B cell (primary cell): ENCODE measurements at places on chromosomes 5 and 9. TPM values are rescaled to one million over a fixed set of nuclear protein-coding genes. Genes with fewer than 3 reads are reported as not detected.

GRCh38 chr9:99060621-99061020, 44.3 kb upstream of the TGFBR1 start:
- H3K4me1 ChIP-seq: peaks cover 45% of the 10 kb centered on the region
- no peak overlapping the region for H3K4me3 ChIP-seq

DNA sequence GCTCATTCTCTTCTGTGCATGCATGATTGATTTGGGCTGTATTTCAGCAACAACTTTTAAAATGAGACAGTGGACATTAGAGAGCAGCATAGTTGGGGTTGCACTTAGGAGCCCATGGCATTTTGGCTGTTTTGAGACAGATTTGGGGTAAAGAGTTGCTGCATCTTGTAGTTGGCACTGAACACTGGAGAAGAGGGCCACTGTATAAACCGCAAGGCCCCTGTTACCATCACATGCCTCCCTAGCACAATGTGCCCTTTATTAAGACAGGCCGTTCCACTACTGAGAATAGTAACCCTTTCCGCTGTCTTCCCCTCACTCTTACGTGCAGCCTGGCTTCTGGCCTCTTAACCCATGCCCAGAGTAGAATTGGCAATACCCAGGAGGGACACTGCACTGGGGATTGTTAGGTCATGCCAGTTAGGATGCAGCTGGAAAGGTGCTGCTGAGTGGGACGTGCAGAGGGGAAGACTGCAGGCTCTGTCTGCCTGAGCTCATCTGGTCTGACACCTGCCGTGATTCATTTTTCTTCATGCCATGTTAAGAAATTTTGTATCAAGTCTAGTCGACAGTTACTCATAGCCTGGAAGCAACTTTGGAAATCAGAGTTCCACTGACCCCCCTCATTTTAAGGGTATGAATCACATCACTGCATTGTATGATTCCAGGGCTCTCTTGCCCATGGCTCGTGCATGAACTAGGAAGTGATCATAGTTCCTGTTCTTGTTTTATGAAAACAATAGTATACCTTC, 146.9 kb upstream of the DMRT1 start:
- no peaks in the 10 kb centered on the region for H3K4me1 ChIP-seq
- H3K27ac ChIP-seq: no peak overlapping the region
- no peak for DNase-seq
- no peaks in the 10 kb centered on the region for H3K27me3 ChIP-seq
- no peak overlapping the region for H3K4me3 ChIP-seq

DNA sequence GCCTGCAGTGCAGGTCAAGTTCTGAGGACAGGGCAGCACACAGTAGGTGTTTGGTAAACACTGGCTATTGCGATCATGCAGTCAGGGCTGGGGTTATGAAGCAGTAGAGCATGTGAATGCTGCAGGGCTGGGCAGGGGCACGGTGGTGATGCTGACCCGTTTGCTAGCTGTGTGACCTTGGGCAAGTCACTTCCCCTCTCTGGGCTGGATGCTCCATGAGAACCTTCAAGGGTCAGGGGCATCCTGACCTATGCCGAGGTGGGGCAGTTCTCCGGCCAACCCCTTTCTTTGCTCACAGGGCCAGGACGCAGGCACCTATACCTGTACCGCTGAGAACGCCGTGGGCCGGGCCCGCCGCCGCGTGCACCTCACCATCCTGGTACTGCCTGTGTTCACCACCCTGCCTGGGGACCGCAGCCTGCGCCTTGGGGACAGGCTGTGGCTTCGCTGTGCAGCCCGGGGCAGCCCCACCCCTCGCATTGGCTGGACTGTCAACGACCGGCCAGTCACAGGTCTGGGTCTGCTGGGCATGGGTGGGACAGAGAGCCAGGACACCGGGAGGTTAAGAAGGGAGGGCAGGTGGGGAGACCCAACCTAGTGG, 39.0 kb upstream of the ASS1 start:
- H3K36me3 ChIP-seq: no peaks in the 10 kb centered on the region
- no peak overlapping the region for H3K27ac ChIP-seq
- H3K4me1 ChIP-seq: no peaks in the 10 kb centered on the region
- H3K27me3 ChIP-seq: no peaks in the 10 kb centered on the region

DNA sequence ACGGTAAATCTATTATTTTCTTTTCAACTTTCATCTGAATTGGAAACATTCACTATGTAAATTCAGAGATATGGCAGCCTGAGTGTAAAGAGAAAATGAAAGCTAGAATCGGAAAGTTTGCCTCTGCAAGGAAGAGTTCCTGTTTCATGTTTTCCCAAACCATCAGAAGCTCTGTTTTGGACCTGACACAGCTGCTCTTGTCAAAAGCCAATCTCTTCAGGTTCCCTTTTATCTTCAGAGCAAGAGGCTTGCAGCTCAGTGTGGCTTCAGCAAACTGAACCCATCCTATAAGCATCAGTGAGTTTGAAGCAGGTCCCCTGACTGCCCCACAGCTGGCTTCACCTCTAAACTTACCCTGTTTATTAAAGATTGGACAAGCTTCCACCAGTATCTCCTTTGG, 1099.7 kb downstream of the DTWD2 start:
- H3K27me3 ChIP-seq: no peaks in the 10 kb centered on the region
- H3K36me3 ChIP-seq: no peaks in the 10 kb centered on the region
- no peaks in the 10 kb centered on the region for H3K4me1 ChIP-seq
- no peak overlapping the region for H3K27ac ChIP-seq
- H3K4me3 ChIP-seq: no peak overlapping the region

DNA sequence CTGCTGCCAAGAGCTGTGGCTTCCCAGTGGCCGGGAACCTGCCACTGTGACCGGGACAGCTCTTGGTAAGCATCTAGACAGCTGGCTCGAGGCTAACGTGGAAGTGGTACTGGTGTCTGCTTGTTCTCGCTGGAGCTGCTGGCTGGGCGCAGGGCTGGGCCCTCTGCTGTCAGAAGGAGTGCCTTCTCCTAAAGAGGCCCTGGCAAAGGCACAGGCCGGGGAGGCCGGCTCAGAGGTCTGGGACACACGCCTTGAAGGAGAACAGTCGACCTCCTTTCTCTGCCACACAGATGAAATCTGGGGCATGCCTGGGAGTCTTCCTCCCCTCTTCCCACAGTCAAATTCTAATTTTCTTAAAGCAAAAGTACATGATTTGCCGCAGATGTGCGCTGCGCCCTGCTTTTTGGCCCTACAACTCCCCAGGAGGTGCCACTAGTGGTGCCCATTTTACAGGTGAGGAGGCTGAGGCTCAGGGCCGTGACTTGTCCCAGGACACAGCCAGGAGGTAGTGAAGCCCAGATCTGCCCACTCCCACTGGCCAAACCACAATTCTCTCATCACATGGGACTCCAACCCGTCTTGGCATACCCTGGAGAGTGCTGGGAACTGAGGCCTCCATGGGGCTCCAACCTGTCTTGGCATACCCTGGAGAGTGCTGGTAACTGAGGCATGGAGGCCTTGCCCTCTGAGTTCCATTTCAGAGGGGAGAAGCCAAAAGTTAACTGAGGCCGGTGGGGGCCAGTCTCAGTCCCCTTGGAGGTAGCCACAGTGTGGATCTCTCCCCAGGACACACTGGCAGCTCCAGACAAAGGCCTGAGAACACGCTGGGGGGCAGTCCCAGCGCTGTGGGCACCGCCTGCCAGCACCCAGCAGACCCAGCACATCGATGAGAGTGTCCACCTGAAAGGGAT, 12.0 kb upstream of the RXRA start:
- no peak overlapping the region for H3K27ac ChIP-seq
- H3K4me1 ChIP-seq: no peaks in the 10 kb centered on the region
- H3K36me3 ChIP-seq: no peaks in the 10 kb centered on the region
- no peak overlapping the region for H3K4me3 ChIP-seq
- no peak for DNase-seq
- H3K27me3 ChIP-seq: peaks cover 5% of the 10 kb centered on the region

DNA sequence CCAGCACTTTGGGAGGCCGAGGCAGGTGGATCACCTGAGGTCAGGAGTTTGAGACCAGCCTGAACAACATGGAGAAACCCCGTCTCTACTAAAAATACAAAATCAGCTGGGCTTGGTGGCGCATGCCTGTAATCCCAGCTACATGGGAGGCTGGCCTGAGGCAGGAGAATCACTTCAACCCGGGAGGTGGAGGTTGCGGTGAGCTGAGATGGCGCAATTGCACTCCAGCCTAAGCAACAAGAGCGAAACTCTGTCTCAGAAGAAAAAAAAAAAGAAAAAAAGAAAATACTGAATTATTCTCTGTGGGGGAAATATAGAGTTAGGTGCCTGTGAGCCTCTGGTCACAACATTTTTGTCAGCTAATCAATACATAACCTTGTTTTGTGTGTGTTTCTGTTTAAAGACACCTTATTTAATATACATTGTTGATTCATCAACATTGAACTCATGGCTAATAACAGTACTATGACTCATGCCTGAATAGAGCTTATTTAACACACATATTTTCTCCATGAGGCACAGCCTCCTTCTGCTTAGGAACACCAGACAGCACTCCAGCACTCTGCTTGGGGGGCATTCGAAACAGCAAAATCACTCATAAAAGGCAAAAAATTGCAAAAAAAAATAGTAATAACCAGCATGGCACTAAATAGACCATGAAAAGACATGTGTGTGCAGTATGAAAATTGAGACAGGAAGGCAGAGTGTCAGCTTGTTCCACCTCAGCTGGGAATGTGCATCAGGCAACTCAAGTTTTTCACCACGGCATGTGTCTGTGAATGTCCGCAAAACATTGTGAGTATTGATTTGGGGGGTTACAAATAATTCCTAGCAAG, at the start of gene IL31RA:
TSS of gene IL31RA (plus strand) at position 519 of the 836 bp plus-strand sequence. CDS start at position 733, 214 bp downstream.
- no peak within 1 kb of the TSS for H3K27ac ChIP-seq
- H3K27me3 ChIP-seq: no peaks in the 10 kb centered on the region
- no peaks in the 10 kb centered on the region for H3K36me3 ChIP-seq
- no peak for DNase-seq
- H3K4me1 ChIP-seq: no peaks in the 10 kb centered on the region

DNA sequence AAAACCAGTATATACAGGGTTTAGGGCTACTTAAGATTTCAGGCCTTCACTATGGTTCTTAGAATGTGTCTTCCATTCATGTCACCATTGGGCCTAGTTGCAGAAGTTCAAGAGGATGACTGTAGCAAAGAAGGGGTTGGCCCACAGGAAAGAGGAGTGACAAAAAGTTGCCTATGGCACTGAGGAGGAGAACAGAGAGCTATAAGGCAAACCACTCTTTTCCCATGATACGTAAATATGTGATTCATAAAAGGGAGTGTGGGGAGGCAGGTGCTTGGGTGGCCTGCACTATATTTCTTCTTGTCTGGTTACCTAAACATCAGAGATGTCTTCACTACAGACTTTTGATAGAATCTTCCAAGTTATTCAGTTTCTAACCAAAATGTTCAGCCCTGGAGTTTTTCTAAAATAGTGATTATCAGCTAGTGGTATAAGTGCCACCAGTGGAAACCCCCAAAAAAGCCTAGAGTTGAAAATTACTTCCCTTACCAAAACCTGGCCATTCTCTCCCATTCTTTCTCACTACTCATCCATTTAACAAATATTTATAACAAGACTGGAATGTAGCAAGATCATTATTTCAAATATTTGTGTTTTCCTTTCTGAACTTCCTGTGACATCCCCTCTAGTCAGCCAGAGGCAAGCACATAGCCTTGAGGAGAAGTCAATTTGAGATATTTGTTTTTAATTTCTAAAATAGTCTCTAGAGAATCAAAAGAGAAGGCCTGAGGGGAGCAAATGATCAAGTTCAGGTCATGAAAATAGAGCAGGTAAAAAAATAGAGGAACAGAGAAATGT, 367.4 kb downstream of the EFNA5 start:
- H3K4me1 ChIP-seq: no peaks in the 10 kb centered on the region
- H3K4me3 ChIP-seq: no peak overlapping the region
- H3K27ac ChIP-seq: no peak overlapping the region
- no peak for DNase-seq

- H3K4me1 ChIP-seq: peaks cover 3% of the 10 kb centered on the region
- DNase-seq: no peak
- no peaks in the 10 kb centered on the region for H3K27me3 ChIP-seq
- H3K4me3 ChIP-seq: no peak overlapping the region
- no peak overlapping the region for H3K27ac ChIP-seq
- no peaks in the 10 kb centered on the region for H3K36me3 ChIP-seq
Measured at GRCh38 chr9:34501889-34502425, 20.8 kb downstream of the ENHO start.

GRCh38 chr5:130536691-130537090, 628.4 kb downstream of the HINT1 start:
- H3K27ac ChIP-seq: no peak overlapping the region
- no peak for DNase-seq
- H3K4me3 ChIP-seq: no peak overlapping the region
- H3K27me3 ChIP-seq: no peaks in the 10 kb centered on the region
- H3K4me1 ChIP-seq: no peaks in the 10 kb centered on the region

GRCh38 chr5:107516452-107517184, 154.1 kb downstream of the EFNA5 start:
- no peaks in the 10 kb centered on the region for H3K36me3 ChIP-seq
- no peaks in the 10 kb centered on the region for H3K27me3 ChIP-seq
- no peak overlapping the region for H3K4me3 ChIP-seq
- H3K27ac ChIP-seq: no peak overlapping the region

GRCh38 chr9:124742940-124743339, 28.2 kb downstream of the NR6A1 start:
- DNase-seq: no peak
- H3K36me3 ChIP-seq: no peaks in the 10 kb centered on the region
- H3K27ac ChIP-seq: no peak overlapping the region
- no peaks in the 10 kb centered on the region for H3K4me1 ChIP-seq
- no peaks in the 10 kb centered on the region for H3K27me3 ChIP-seq

DNA sequence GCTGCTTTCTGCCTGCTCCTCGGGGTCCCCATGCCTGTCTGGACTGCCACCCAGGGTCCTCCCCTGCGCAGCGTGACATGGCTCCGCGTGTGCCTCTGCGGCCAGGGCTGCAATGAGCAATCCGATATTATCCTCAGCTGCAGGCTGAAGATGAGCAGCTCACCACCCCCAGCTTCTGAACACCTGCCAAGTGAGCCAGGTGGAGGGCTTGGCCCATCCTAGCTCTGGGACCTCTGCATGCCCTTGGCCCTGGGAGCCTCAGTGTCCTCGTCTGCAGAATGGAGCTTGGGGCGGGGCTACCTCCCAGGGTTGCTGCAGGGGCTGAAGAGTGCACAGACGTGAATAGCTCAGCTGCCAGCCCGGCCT, 4.1 kb upstream of the MYMK start:
- no peak for DNase-seq
- no peak overlapping the region for H3K27ac ChIP-seq
- no peak overlapping the region for H3K4me3 ChIP-seq
- no peaks in the 10 kb centered on the region for H3K36me3 ChIP-seq
- peaks cover 13% of the 10 kb centered on the region for H3K4me1 ChIP-seq

GRCh38 chr5:132372542-132372941, 3.0 kb downstream of the SLC22A5 start:
- DNase-seq: no peak
- H3K27ac ChIP-seq: no peak overlapping the region
- no peaks in the 10 kb centered on the region for H3K36me3 ChIP-seq
- no peak overlapping the region for H3K4me3 ChIP-seq
- no peaks in the 10 kb centered on the region for H3K27me3 ChIP-seq

- DNase-seq: no peak
- no peaks in the 10 kb centered on the region for H3K36me3 ChIP-seq
- H3K27me3 ChIP-seq: no peaks in the 10 kb centered on the region
- no peak overlapping the region for H3K27ac ChIP-seq
- H3K4me3 ChIP-seq: no peak overlapping the region
Measured at GRCh38 chr9:106891286-106891685, 28.3 kb downstream of the ZNF462 start.

Gene C1QTNF3
- total RNA-seq: 10.6 and 11.9 TPM in 2 replicates

Gene AHRR
- total RNA-seq: 1.7 and 1.8 TPM in 2 replicates

Gene CCNJL
- total RNA-seq: 0.36 and 0.67 TPM in 2 replicates
